Stimulated activated CD8-positive, alpha-beta memory T cell treated with anti-CD3 and anti-CD28 coated beads, Interleukin-4, amount 100 ng/mL, for 1 hour (primary cell): ENCODE measurements at places on chromosomes 7 and 10.

- no peak for DNase-seq
Measured at GRCh38 chr7:84697506-84697905, 489.4 kb downstream of the SEMA3D start.

DNA sequence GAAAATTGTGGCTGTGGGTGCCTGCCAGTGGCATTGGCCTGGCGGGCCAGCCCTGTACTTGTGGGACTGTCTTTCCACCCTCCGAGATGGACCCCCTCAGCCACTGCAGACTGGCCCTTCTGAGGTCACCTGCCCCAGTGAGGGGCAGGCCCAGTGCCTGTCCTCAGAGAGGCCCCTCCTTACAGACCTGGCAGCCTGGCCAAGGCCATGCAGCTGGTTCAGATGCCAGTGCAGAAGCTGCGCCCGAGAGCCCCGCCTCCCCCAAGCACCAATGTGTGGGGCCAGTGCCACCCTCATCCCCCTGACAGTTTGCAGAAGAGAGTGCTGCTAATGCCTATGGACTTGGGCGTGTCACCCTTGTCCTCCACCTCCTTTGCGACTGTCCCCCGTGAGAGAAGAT, 10.0 kb downstream of the ZNF316 start:
- DNase-seq, result no peak

DNA sequence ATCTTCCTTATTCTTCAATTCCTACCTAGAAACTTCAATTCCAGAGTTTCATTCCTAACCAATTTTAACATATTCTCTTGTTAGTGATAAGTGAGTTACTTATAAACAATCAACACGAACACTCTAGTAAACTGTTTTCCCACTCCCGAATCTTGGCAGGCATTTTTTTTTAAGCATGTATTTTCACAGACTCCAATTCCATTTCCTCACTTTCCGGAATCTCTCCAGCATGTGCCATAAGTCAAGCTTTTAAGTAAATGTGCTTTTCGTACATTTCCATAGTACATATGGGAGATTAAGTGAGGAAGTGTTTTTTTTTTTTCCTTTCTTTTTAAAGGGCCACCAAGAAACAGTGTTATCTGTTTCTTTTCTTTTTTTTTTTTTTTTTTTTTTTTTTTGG, 89.1 kb downstream of the FGFR2 start:
- DNase-seq, result no peak

GRCh38 chr7:95886501-95887090, 114.2 kb downstream of the DYNC1I1 start:
- DNase-seq, result no peak

- no peak for DNase-seq
Measured at GRCh38 chr7:137151041-137151689, 192.4 kb downstream of the PTN start.

DNA sequence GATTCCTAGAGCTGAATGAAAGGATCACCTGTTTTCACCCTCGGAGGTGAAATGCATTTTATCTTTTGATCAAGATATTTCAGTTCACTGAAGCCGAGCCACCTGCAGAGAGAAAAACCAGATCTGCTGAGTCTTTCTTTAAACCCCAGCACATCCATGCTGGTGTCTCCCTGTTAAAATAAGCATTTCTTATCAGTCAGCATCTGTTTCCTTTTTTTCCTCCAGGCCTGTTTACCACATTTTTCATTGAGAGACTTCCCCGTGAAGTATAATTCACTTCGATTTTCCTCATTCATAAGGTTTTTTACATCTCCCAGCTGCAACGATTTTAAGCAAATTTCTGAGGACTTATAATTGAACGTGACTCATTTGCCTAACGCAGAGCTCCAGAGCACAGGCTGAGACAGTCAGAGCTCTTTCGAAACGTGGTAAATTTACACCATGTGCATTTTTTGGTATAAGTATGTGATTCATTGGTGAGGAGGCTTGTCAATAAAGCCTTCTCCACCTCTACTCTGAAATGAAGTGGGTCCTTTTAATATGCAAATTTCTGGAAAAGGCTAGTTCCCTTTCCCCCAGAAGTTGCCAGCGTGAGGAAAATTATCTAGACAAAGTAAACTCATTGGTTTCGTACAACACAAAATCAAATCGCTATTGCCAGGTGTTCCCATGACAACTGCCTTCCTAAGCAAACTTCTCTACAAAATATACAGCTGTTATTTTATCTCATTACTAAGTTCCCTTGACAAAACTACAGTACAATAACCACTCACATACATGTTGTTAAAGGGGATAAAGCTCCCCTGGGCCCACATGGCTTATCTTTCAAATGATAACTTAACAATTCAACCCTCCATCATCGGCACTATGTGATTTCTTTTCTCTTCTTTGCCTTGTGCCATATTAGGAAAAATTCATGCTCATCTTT, 374.8 kb upstream of the AKR1E2 start:
- DNase-seq, result no peak

DNA sequence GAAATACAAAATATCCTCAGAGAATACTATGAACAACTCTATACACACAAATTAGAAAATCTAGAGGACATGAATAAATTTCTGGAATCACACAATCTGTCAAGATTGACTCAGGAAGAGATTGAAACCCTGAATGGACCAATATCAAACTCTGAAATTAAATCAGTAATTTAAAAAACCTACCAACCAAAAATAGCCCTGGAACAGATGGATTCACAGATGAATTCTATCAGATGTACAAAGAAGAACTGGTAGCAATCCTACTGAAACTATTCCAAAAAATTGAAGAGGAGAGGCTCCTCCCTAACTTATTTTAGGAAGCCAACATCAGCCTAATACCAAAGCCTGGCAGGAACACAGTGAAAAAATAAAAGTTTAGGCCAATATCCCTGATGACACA, 190.0 kb downstream of the HPSE2 start:
- no peak for DNase-seq

DNA sequence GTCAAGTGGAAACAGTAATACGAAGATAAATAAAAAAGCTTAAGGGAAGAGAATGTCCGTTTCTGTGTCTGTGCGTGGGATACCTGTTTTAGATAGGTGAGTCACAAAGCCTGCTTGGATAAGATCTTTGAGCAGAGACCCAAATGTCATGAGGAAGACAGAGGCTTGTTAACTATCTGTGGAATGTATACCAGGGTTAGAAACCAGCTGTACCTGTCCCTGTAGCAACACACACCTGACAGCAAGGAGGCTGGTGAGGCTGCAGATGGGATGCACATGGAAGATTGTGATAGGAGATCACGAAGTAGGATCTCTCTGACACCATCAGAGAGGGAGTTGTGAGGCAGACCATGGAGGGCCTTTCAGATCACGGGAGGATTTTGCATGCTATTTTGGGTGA, 105.3 kb downstream of the ARHGAP21 start:
- no peak for DNase-seq

DNA sequence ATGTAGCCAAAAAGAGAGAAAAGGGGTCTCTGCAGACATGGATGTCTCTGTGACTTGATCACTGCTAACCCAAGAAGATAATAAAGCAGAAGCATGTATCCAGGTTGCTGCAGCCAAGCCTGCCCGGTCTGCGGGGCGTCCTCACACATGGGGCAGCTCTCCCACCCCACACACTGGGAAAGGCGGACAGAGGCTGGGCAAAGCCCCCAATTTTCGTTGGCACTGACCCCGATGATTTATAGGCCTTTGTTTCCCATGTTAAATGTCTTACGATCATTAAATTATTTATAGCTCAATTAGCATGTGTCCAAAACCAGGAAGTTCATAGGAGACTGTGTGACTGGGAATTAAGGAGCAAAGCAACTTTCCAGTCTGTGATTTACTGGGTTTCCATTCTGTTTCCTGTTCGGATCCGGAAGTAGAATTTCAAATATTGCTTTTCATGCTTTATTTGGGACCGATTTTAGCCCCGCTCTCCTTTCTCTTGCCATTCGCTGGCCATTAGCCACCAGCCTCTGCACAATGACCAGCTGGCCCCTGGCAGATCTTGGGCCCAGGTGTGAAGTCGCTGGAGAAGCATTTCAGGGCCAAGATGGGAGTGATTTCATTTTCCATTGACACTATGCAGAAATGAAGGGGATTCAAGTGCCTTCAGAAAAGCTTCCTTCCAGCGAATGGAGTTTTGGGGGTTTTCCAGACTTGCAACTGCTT, 91.6 kb downstream of the EGFR start:
- no peak for DNase-seq

GRCh38 chr10:132293201-132293812, 14.4 kb downstream of the STK32C start:
- no peak for DNase-seq

GRCh38 chr10:109701633-109702215, 221.6 kb downstream of the XPNPEP1 start:
- DNase-seq, result no peak

DNA sequence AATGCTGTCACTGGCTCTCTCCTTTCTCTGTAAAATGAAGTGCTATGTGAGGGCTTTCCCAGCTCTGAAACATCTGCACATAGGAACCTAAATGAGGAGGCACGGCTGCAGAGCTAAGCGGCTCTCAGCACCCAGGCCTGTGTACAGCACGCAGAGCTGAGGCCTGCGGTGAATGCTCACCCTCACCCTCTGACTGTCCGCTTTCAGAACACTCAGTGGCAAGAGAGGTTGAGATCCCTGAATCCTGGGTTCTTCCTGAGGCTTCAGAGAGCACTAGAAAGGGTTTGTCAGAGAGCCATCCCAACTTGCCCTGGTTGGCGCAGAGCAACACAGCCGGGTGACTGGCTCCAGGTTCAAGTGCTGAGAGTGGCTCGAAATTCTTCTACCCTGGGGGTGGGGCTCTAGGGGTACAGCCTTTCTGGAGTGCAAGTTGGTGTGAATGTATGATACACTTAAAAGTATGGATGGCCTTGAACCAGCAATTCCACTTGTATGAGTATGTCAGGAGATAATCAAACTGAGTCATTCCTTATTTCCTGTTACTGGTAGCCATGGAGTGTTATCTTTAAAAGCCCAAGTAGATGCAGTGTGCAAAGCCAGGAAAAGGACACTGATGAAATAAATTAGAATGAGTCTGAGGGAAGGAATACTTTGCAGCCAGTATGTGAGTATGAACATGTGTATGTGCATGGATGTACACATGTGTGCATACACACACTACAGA, 1.7 kb upstream of the CCDC201 start:
- DNase-seq, result no peak
